Memory B cell (primary cell): ENCODE measurements at places on chromosomes 13 and 19.
A peak's percentile ranks its signal among the peaks of the same experiment; 100 is the strongest.

GRCh38 chr19:10109528-10109927 is 2.0 kb upstream of the P2RY11 start:
- no peak for DNase-seq

DNA sequence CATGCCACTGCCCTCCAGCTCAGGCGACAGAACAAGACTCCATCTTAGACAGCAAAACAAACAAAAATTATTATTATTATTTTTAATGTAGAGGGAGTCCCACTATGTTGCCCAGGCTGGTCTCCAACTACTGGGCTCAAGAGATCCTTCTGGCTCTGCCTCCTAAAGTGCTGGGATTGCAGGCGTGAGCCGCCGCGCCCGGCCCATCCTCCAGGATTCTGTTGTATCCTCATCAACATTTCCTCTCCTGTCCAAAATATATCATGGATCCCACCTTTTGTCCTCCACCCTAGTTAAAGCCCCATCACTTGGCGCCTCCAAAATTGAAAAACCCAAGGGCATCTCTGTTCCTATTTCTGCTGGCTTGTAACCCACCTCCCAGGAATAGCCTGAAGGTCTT is 1.2 kb downstream of the ZNF784 start:
- no peak for DNase-seq

DNA sequence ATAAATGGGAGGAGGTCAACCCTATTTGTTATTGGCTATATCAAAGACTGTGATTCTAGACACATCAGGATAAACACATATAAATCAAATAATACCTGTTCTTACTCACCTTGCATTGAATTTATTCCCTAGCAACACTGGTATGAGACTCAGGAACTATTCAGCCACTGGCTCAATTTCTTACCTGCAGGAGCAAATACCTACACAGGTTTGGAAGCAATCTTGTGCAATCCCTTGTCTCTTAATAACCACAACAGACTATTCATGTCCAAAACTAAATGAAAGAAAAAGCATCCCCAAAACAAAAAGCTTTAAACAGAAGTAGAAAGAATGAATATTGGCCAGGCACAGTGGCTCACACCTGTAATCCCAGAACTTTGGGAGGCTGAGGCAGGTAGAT is 55.5 kb downstream of the TBC1D4 start:
- no peak for DNase-seq

DNA sequence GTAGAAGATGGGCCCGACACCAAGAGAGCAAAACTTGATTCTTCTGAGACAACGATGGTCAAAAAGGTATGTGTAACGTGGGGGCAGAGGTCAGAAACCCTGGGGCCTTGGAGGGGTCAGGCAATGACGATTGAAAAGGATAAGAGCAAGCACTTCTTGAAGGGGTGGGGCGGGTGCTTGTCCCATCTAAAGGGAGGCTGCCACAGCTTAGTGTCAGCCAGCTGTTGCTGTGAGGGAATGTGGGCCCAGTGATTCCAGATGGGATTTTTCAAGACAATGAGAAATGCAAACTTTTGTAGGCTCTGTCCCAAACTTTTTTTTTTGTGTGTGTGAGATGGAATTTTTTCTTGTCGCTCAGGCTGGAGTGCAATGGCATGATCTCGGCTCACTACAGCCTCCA is 24.5 kb downstream of the SAE1 start:
- no peak for DNase-seq

- DNase-seq: no peak
Observed at GRCh38 chr13:70541451-70541850, 433.2 kb upstream of the KLHL1 start.

GRCh38 chr19:7200736-7201135 is 93.5 kb downstream of the INSR start:
- no peak for DNase-seq

DNA sequence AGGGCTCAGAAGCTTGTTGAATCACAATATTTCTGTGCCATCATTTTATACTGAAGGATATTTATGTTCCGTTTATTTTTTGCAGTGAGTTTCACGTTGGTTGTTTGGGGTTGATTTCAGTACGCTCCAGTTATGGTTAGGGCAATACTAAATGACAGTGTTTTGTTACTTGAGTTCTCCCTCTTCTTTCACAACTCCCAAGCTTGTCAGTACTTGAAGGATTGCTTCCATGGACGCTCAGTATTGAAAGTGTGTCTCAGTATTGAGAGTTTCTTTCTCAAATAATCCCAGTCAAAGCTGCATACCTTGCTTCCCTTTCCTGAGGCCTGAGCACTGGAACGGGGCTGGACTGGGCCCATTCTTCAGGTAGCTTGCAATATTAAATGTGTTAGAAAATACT is 38.9 kb downstream of the LACC1 start:
- no peak for DNase-seq

GRCh38 chr19:11422163-11423065 is 3.3 kb upstream of the RGL3 start:
- peak; percentile 87 for DNase-seq

DNA sequence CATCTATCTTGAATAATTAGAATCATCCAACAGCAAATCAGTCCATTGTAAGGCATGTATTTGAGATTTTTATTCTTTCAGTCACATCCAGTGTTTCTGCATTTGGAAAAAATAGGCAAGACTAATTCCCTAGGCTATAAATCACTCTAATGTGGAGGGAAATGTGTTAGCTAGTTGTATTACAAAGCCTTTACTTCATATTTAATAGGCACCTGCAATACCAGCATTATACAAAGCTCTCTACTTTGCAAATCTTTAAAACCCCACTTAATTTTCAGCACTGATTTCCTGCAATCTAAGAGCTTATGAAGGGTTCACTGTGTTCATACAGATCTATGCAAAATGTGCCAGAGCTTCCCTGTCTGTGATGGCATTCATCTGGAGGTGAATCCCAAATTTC is 12.3 kb downstream of the PCDH9 start:
- no peak for DNase-seq

GRCh38 chr19:42247640-42248199 is 5.3 kb upstream of the GSK3A start:
- DNase-seq: no peak

GRCh38 chr19:57231686-57232085 is 863 bp downstream of the AURKC start:
- DNase-seq: no peak

DNA sequence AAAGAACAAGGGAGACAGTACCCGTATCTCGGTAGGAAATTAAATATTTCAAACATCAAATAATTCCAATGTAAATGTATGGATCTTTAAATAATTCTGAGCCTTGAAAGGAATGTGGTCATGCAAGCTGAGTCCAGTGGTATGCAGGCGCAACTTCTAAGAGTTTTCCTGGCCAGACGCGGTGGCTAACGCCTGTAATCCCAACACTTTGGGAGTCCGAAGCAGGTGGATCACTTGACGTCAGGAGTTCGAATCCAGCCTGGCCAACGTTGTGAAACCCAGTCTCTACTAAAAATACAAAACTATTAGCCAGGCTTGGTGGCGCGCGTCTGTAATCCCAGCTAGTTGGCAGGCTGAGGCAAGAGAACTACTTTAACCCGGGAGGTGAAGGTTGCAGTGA is 1.1 kb upstream of the ZNF845 start:
- no peak for DNase-seq

- no peak for DNase-seq
Observed at GRCh38 chr19:17751912-17752273, 616 bp downstream of the FCHO1 start.

GRCh38 chr13:34474187-34474868 is 467.7 kb upstream of the NBEA start:
- DNase-seq: no peak

DNA sequence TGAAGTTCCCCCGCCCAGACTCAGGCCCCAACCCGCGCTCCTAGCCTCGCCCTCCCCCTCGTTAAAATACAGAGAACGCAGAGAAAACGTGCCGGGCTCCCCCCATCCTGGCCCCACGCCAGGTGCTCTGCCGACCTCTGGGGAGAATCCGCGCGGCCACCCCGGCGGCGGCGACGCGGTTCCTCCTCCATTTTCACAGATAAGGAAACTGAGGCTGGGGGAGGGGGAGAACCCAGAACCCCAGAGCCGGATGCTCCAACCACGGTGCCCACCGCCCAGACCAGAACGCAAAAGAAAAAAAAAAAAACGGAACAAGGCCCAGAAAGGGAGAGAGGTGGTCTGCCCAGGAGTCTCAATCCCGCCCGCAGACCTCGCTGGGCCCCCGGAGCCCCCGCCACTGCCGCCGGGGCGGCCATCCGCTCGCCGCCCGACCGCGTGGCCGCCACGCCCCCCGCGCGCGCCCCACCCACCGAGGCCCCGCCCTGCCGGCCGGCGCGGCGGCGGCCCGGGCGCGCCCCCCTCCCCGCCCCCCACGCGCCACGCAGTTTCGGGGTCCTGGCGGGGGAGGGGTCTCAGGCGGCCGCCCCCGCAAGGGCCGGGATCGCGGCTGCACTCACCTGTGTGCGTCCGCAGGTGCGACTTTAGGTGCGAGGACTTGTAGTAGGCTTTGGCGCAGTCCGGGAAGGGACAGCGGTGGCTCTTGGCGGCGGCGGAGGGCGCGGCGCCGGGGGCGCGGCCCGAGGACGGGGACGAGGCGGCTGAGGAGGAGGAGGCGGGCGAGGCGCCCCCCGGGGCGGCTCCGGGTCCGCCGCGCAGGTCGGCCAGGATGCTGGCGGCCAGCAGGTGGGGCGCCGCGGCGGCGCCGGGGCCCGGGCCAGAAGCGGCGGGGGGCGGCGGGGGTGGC is 703 bp downstream of the KLF16 start:
- DNase-seq: peak; percentile 61

DNA sequence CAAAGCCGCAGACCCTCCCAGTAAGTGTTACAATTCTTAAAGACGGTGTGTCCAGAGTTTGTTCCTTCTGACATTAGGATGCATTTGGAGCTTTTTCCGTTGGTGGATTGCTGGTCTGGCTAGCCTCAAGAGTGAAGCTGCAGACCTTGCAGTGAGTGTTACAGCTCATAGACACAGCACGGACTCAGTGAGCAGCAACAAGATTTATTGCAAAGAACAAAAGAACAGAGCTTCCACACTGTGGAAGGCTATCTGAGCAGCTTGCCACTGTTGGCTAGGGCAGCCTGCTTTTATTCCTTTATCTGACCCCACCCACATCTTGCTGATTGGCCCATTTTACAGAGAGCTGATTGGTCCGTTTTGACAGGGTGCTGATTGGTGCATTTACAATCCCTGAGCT is 242.8 kb upstream of the SGCG start:
- DNase-seq: no peak

DNA sequence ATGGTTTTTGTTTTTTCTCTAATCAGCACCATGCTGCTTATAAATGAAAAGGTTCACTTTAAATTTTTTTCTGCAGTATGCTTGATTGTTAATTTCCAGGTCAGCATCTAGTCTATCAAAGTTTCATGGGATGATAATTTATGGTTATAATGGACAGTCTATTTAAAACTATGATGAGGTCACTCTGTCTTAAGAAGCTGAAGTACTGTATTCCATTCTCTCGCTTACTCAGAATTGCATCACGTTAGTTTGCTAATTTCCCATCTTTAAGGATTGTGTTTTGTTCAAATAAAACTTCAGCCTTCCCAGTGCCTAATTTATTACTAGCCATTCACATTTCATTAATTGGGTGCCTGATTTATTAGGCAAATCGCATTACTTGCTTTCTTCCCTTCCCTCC is 94.3 kb downstream of the GPC6 start:
- DNase-seq: no peak

- no peak for DNase-seq
Observed at GRCh38 chr19:41220811-41221210, 1.8 kb downstream of the AXL start.

GRCh38 chr13:58977085-58977484 is 1186.6 kb downstream of the DIAPH3 start:
- DNase-seq: no peak

DNA sequence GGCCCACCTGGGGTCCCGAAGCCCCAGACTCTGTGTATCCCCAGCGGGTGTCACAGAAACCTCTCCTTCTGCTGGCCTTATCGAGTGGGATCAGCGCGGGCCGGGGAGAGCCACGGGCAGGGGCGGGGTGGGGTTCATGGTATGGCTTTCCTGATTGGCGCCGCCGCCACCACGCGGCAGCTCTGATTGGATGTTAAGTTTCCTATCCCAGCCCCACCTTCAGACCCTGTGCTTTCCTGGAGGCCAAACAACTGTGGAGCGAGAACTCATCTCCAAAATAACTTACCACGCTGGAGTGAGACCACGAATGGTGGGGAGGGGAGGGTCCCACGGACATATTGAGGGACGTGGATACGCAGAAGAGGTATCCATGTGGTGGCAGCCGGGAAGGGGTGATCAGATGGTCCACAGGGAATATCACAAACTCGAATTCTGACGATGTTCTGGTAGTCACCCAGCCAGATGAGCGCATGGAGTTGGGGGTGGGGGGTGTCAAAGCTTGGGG is 1.0 kb upstream of the ICAM5 start:
- DNase-seq: no peak

DNA sequence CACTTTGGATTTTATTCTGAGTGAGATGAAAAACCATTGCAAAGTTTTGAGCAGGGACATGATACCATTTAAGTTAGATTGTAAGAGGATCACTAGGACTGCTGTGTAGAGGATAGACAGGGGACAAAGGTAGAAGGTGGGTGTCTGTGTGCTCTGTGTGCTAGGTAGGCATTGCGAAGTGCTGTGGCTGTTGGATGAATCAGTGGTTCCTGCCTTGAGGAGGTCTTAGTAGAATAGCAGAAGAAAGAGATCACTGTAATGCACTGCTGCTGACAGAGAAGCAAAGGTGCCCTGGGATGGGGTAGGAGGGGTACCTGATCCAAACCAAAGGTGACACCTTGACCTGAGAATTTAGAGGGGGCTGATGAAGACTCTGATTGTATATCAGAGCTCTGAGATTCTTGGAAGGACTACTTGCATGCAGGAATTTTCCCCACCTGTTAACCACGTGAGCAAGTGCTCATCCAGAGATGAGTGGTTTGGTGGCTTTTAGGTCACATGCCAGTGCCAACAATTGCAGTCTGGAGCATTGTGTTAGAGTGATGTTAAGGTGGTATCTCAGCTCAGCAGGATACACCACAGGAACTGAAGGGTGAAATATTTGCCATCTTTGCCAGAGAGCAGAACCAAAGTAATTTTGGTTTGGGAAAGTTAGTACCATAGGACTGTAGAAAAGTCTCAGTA is 10.8 kb downstream of the WASF3 start:
- no peak for DNase-seq

GRCh38 chr19:51489113-51489512 is 10.8 kb downstream of the CEACAM18 start:
- DNase-seq: no peak

DNA sequence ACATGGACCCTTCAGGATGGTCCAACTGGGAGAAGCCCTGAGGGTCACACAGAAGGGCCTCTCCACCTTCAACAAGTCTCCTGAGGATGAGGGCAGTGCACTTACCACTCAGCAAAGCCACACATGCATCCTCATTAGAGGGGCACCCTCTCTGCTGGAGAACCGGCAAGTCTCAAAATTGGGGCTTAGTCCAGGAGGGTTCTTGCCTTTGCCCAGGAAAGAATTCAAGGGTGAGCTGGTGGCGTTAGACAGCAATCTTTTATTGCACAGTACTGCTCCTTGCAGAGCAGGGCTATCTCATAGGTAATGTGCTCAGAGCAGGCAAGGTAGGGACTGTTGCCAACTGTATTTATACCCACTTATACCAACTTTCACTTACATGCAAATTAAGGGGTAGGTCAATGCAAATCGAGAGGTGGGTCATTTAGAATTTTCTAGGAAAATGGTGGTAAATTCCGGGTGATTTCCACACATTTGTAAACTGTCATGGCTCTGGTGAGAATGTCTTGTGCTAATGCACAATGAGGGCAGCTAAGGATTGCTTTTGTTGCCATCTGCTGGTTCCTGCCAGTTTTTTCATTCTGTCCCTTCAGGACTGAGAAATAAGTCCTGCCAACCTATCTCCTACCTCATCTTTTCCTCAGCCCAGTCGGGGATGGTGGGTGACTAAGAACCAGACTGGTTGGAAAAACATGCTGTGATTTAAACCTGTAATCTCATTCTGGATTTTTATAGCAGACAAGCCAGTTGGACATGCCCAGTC is 27.8 kb upstream of the IGSF23 start:
- DNase-seq: no peak
